ENCODE measurements at places on chromosomes 1 and 21.

GRCh38 chr1:218211241-218211640 is 73.9 kb upstream of the RRP15 start:
- no peak for DNase-seq

GRCh38 chr1:215825056-215825455 is 258.0 kb downstream of the KCTD3 start:
- DNase-seq, result no peak

DNA sequence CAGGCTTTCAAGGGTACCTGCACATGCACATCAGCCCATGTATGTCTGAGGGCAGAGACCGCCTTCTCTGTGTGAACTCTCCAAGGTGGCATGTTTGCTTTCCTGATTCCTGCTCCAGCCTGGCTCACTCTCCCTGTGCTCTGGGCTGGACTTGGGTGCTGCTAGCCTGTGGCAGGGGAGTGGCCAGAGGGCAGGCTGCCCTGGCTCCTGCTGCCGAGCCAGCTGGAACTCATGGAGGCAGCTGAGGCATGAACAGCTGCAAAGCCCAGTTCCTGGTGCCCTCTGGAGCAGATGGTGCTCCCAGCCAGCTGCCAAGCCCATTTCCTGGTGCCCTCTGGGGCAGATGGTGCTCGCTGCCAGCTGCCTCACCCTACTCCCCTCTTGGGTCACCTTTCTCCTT is 7.6 kb downstream of the UBL4B start:
- no peak for DNase-seq

- no peak for DNase-seq
Observed at GRCh38 chr1:80993154-80993980, 807.4 kb upstream of the ADGRL2 start.

DNA sequence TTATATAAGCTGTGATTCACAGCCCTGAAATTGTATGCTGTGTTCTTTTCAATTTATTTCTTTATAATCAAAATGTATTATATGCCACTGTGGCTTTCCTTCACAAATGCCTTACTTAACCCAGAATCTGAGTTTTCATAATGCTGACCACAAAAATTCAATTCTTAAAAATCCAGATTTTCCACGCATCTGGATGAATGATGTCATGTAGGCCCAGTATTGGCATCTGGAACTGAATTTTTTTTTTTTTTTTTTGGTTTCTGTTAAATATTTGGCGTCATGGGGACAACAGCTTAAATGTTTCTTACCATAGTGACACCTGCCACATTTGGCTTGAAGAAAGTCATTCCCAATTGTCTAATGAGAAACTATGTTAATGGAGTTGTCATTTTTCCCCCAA is 296.8 kb downstream of the TM2D1 start:
- no peak for DNase-seq

- no peak for DNase-seq
Observed at GRCh38 chr1:21449906-21450305, 10.0 kb downstream of the NBPF3 start.

DNA sequence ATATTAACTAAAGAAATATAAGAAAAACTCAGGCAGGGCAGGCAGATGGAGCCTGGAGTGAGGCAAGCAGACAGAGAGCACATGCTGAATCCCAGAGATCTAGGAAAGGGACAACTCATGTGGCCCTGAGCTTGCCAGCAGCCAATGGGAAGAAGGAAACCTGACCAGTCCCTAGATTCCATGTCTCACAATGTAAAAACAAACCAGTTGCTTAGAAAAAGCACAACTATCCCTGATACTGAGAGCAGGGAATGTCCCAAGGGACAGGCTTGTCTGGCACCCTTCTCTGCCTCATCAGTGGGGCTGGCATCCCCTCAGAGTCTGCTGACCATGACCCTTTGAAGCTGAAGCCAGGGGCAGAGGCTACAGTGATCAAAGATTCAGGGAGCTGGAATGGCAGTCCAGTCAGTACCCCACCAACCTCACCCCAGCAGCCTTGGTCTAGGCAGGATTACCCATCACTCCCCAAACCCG is 27.8 kb downstream of the HSPG2 start:
- no peak for DNase-seq

- no peak for DNase-seq
Observed at GRCh38 chr1:109265016-109265415, 15.7 kb downstream of the CELSR2 start.

DNA sequence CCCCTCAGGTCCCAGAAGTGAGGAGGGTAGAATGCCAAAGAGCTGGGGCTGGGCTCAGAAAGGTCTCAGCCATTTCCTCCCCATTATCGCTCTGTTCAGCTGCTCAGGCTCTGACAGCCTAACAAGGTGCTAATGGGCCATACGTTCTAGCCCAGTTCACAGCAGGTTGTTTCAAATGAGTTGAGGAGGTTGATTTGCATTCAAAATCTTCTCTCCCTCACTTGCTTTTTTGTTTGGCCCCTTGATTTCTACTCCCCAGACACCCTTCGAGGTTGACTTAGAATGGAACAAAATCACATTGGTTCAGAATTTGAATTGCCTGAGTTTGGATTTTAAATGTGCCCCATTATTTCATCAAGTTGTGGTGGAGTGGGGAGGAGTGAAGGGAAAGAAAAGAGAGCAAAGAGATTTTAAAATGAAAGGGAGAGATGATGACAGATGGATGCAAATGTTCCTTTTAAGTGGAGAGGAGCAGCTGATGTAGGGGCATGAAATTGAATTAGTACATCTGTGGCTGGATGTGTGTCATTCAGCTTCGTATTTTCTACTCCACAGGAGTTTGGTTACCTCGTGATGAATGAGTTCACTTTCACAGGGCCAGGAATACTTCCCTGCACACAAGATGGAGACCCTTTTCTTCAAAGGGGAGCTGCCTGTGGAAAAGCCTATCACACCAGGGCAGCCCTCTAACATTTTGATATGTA is 425.8 kb upstream of the CAMK1G start:
- DNase-seq, result no peak

- no peak for DNase-seq
Observed at GRCh38 chr1:9419369-9420041, 119.8 kb upstream of the SLC25A33 start.

DNA sequence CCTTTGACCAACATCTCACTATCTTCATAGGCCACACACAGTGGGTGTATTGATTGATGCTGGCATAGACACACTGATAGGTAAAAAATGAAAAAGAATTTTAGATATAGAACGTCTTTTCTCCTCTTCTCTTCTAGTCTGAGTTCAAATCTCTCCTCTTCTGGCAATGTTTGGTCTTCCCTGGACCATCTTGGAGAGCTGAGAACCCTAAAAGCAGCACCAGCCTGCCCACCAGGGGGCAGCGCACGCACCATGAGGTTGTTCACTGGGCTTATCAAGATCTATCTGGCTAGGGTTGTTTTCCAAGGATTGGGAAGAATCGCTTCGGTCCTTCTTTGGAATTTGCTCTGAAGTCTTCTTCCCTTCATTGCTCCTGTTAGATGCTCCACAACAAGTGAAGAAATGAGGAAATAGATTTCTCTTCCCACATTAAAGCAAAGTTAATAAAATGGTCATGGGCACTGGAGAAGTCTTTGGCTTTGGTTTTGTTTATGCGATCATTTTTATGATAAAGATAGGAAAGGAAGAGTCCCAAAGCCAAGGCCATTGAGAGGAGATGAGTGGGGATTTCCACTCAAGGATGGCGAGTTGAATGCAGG is 104.0 kb upstream of the OLIG2 start:
- DNase-seq, result no peak

DNA sequence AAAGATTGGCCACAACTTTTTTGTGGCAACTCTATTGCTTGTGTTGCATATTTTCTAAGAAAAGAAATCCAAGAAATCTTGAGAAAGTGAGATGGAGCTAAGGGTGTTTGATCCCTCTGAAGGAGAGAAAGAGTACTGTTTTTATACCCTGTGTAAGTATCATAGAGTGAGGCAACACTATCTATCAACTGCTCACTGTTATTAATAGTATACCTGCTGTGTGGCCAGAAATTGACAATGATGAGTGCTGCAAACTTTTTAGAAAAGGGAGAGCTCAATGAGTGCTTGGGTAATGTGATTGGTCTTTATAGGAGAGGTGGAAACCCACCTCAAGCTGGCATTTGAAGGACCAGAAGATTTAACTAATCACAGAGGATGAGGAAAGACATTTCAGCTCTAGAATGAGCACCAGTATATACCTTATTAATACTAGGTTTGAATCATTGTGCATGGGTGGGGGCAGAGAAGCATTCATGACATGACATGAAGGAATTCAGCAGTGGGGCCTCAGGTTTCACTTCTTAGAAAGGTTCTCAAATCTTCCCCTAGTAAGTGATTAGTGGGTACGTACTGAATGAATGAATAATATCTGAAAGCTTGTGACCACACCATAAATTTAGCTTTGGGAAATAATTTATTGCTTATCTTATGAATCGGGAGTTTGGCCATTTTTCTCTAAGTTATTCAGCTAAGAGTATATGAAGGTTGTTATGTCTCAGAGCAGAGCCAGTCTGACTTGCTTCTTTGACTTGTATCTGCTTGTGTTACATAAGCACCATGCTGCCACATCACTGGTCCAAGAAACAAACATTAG is 169.2 kb upstream of the SGIP1 start:
- no peak for DNase-seq

DNA sequence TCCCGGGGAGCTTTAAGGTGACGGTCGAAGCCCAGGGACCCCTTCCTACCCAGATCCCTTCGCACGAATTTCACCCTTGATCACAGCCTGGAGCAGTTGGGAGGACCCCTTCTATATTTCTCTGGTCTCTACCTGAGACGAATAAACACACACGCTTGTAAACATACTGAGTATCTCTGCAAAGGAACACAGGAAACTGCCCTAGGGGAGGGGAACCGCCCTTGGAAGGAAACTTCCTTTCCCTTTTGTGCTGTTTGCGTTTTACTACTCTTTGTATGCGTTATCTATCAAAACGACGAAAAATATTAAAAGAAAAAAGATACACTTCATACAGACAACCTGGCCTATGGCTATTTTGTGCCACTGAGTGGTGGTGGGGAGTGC is 750 bp downstream of the NECAP2 start:
- no peak for DNase-seq

DNA sequence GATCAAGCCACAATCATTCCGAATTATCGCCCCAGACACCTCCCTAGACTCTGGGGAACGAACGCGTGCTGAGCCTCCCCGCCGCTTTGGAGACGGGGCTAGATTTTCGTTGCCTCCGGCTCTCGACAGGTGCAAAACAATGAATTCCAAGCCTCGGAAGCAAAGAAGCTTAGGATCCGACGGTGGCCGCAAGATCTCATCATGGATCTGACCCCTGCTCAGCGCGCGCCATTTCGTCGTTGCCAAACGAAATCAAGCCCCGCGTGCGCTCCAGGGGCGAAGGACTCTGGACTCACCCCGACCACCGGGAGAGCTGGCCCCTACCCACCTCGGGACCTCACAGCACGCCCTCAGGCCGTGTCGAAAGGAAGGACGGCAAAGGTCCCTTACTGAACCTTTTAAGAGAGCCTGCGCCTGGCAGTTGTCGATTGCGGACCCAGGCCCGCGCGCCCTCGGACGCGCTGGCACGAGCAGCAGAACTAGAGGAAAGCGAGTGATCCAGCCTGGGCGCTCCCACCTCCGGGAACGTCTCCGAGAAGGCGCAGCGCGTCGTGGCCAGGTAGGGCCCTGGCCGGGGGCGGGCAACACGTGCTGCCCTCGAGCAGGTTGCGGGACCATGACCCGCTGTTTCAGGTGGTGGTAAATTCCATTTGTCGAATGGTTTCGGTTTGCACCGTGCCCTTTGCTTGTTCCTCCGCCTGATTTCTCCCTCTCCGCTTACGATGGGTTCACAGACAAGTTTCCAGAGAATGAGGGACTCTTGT is 1.6 kb upstream of the RUNX3 start:
- no peak for DNase-seq

- no peak for DNase-seq
Observed at GRCh38 chr1:67294836-67295617, 12.6 kb upstream of the IL12RB2 start.

GRCh38 chr1:55706397-55706796 is 491.2 kb upstream of the USP24 start:
- DNase-seq, result no peak

GRCh38 chr1:158793604-158794003 is 12.6 kb upstream of the OR6N2 start:
- peak; percentile 40 for DNase-seq

GRCh38 chr1:20884513-20884912 is 97.4 kb upstream of the HP1BP3 start:
- DNase-seq, result no peak
